AG04449 (cell line): ENCODE measurements at places on chromosomes 4 and X.

DNA sequence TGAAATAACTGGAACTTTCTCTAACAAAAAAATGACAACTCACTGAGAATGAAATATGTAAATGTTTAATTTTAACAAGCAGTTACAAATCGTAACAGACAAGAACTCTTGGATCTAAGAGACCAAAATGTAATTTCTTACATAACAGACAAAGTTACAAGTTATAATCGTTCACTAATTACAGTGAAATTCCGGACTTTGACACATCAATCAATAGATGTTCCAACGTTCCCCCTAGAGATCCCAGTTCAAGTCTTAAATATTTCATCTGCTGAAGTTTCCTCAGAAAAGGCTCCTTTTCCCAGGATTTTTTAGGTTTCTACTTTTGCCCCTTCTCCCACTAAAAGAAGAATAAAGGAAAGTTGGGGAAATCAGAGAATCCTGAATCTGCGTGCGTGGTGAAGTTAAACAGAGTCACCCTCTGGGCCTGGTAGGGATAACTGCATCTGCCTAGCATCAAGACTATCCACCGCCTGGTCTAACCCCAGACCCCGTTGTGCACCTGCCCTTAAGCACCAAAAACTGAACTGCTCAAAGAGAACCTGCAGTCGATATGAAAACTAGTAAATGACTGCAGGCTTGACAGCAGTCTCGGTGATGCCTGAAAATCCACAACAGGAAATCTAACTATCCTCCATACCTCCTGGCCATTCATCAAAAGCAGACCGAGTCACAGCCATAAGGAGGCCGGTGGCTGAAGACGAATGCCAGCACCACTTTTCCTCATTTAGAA lies 2.3 kb downstream of the IRF2 start:
- DNase-seq = no peak

- no peak for DNase-seq
Measured at GRCh38 chr4:173138624-173139023, 30.0 kb upstream of the GALNT7 start.

DNA sequence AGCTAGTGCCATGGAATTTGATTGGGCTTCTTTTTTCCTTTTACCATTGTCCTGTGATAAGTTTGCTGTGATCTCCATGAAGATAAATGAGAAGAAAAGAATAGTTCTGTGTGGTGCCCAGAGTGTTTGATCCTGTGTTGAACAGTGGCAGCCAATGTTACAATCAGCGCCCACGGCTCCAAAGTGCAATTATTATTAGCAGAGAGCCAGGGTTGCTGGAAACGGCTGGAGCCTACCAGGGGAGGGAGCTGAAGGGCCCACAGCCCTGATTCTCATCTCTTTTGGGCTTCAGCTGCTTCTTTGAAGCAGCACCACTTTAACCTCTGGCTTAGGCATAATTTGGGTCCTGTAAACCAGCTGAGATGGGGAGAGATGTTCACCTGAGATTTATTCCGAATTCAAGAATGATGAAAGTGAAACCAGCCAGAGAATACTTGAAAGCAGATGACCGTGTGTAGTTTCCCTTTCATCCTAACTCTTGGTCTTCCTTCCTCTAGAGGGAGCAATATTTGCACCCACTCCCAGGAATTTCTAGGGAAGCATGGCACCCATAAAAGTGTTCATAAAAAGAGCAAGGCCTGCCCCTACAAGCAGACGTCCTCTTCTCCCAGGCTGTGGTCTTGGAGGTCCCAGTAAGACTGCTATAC lies 298.3 kb downstream of the EVC2 start:
- no peak for DNase-seq

- DNase-seq = no peak
Measured at GRCh38 chr4:18051281-18051680, 29.7 kb upstream of the LCORL start.

GRCh38 chrX:13816643-13817627 lies at the start of gene GPM6B:
GPM6B (minus strand) TSS chrX:13817093; CDS start chrX:13816904, 189 bp downstream.
- no peak for DNase-seq

DNA sequence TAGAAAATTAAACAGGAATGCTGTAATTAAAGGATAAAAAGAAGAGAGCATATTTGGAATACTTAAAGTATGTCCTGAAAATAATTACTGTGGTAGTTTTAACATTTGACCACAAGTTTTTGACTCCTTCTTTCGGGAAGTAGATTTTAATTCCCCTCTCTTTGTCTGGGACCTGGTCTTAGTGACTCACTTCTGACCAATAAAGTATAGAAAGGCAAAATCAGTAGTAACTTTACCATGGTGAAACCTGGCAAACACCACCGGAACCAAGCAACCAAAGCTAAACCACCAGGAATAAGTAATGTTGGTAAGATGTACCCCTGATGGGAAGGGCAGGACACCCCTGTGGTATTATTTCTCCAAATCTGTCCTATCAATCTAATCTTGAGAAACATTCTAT lies 314.8 kb downstream of the PDHA2 start:
- DNase-seq = no peak

DNA sequence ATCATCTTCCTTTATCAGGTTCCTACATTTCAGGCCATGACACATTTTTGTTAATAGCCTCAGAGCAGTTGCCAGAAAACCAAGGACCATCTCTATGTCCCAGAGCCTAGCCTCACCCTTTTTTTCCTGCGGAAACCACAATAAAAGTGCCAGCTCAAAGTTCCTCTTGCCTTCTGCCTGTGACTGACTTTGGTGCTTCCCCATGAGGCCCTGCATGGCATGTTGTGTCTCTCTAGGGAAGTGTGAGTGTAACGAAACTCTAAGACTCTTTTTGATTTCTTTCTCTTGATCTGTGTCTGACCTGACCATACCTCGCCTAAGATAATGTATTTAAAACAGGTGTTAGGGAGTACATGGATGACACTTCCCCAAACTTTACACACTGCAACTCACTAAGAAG lies 642.3 kb upstream of the BOD1L1 start:
- no peak for DNase-seq

DNA sequence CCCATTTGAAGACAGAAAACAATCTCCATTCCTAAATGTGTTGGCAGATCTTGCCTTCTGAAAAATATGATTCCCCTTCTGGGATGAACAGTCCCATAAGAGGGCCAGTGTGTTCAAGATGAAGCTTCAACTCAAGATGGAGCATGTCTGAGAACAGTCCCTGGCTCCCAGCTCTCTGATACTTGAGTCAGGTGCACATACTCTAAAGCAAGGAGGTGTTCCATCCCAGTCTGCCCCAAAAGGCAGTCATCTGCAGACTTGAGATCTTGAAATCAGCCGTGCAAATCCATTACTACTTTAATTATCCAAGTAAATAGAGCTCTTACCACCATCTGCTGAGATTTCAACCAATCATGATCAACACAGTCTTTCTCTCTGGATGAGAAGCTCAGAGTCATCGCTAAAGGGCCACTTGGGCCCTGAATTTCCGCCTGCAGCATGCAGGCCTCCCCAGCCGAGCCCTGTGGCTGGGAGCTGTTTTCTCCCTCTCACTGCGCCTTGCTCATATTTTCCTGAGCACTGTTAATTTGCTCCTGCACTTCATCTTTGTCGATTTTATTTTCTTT lies 22.2 kb downstream of the CCDC149 start:
- no peak for DNase-seq

GRCh38 chr4:82792912-82793649 lies 5.5 kb downstream of the SCD5 start:
- DNase-seq = no peak

- DNase-seq = no peak
Measured at GRCh38 chrX:140040386-140040785, 75.1 kb upstream of the CXorf66 start.

DNA sequence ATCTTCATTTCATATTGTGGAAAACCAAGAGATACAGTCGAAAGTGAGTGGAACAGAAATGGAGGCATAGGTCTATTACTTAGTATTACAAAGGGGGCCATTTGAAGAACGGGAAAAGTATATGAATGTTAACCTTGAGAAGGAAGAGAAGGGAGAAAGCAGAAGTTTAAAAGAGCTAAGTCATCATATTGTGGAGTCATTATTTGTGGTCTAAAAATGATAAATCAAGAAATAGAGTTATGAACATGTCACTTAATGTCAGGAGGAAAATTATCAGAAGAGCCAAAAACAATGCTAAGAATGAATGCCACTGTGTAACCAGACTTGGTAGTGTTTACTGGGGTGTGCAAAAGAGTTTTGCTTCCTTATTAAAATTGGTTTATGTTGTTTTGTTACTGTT lies 589.5 kb upstream of the LCORL start:
- no peak for DNase-seq

DNA sequence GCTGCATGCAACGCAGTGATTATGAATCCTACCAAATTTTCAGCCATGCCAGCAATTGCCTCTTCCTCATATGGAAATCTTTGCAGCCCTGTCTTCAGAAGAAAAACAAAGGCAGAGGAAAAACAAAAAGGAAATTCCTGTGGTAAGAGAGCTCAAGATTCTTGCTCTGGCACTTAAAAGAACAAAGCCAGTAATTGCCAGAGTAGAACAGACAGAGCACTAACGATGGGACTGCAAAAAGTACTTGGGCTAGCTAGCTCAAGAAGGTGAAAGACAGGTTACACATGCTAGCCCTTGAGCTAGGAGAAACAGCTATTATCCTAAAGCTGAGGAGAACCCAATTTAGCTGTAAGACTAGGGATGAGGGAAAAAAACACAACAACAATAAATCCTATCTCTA lies 582.3 kb downstream of the KCNIP4 start:
- DNase-seq = no peak

GRCh38 chrX:31969714-31970113 lies 897.9 kb upstream of the FTHL17 start:
- no peak for DNase-seq

GRCh38 chr4:27101126-27101525 lies 240.5 kb downstream of the STIM2 start:
- no peak for DNase-seq

DNA sequence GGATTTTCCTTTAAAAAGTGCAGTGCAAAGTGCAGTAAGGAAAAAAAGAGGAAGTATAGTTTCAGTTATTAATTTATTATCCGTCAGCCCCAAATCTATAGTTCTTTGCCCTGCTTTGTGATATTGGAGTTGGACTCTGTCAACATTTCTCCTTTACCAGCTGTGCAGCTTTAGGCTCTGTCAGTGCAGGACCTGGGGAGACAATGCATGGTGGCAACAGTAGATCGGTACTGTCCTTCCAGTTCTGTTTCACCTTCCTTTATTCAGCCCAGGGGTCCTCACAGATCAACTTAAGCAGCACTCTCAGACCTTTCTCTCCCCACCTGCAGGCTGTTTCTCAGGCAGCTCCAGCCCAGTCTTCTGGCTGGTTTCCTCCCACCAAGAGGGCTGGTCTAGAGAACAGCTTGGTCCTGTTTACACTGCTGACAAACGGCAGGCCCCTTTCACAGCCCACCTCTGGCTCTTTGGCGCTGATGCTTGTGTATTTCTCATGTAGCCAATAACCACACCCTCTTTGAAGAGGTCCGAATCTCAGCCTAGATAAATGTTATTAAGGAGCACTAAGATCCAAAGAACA lies 71.6 kb downstream of the MCUB start:
- no peak for DNase-seq

GRCh38 chr4:172009446-172010230 lies 196.4 kb downstream of the GALNTL6 start:
- no peak for DNase-seq

DNA sequence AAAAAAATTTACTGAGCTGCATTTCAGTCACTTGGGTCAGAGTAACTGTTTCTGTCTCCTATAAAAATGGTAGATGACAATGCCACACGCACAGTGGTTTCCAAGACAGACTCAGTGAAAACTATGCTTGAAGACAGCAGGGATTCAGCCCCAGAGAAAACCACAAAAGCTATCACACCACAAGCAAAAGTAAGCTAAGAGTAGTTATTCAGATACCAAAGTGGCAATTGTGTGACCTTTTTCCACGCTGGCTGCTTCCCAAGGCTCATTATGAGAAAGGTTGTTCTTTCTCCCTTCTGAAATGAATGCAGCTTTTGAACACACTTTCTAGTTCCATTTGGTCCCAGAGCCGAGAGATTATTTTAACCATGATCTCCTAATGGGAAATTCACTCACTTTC lies 46.4 kb upstream of the GPM6B start:
- no peak for DNase-seq

DNA sequence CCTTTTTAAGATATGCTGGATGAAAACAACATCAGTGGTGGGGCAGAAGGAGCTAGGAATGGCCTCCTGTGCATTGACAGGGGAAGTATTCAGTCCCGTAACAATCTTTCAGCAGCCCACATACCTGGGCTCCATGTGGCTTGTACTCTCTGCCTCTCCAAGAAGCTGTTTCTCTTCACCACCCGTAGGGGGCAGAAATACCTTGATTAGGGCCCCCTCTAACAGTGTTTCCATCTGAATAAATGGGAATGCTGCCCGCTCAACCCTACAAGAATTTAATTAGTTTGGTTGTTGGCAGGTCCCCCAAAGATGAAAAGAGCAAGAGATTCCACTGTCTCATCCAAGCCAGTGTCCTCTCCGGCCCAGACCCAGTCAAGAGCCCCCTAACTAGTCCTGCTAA lies 155.2 kb downstream of the SMIM20 start:
- DNase-seq = no peak

DNA sequence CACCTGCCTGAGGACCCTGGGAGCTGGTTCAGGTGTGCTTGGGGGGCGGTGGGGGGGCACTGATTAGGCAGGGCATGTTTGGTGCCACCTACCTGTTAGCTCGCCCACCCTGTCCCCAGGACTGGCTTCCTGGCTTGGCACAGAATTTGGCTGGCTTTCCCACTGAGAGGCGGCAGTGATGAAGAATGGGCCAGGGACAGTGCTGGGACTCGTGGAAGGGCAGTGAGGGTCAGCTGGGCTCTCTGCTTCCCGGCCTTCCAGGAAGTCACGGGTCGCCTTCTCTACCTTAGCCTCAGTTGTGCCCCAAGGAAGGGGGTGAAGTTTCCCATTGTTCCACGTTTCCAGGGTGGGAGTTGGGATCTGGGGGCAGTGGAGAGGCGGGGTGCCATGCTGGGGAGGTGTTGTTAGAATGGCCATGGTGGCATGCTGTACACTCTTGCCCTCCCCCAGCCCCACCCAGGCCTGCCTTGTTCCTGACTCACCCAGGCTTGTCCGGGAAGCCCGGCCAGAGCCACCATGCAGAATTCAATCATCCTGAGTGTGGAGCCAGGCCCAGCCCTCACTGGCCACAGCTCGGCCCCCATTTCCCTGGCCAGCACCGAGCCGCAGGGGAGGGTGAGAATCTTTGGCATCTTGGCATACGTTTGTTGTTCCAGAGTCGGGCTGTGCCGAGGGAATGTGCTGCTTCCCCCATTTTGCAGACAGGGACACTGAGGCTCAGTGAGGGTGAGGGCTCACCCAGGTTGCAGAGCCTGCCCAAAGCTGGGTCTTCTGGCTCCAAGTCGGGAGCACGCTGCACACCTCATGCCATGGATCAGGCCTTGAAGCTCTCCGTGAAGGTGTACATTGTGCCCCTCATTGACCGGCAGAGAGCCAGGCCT lies 21.9 kb upstream of the GPR78 start:
- no peak for DNase-seq

DNA sequence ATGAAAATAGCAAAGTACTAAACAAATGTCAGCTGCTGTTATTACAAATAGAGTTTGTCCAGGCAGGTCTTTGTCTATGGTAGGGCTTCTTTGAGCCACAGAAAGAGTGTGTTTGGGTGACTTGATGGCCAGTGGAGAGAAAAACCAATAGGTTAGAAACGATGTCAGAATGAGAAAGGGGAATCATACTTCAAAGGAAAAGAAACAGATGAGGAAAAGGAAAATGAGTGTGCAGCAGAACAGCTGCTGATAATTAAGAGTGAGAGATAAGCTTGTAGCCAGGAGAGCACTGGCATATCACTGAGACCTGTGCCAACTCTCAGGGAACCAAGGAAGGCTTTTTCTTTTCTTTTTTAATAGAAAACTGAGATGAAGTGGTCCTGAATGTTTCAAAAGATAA lies 257.2 kb downstream of the ARHGAP24 start:
- DNase-seq = no peak
